ENCODE measurements at places on chromosomes 11 and 22.

DNA sequence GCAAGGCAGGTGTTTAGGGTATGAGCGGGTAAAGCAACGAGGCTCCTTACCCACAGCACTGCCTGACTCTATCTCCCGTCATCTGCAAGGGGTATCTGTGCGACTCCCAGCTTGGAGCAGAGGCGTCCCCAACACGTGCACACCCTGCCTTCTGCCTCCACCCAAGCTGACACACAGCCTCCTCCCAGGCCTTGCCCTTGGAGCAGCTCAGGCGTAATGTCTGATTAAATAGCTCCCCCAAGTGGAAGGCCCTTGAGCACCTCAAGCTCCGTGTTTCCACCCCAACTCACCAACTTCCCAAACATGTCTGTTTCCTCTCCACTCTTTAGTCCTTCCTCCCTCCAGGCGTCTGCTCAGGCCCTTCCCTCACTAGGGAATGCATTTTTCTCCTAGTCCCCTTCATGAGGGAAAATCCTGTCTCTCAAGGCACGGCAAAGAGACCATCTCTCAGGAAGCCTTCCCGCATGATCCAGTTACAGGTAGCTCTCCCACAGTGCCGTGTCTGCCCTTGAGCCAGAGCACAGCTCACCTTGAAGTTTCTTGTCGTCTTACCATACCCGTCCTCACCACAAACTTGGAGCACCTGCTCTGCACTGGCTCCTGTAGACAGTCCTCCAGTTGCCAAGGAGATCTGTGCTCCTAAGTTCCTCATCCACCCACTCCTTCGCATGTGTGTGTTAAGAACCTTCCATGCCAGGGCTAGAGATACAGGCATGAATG is 15.8 kb downstream of the CYB5R2 start:
- no peak for DNase-seq

DNA sequence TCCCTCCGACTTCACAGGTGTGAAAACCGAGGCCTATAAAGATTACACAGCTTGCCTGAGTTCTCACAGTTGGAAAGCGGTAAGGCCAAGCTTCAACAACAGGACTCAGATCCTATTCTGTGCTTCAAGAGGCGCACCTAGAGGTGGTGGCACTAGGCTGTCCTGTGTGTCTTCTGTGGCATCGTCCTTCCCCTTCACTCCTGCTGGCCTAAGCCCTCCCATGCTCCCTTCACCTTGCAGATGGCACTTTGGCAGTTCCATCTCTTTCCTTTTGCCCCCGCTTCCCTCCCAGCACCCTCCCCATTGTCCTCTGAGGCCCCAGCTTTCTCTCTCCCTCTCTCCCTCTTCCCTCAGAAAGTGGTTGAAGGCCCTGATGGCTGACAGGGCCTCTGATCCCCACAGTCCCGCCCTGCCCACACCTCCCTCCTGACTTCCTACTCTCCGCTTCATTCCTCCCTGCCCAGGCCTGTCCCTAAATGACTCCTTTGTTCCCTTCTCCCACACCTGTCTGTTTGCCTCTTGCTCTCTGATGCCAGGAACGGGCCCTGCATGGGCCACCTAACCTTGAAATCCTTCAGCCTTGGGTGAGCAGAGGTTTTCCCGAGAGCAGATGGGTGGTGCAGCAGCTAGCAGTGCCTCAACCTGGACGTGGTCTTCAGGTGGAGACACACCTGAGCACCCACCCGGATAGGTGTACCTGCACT is 5.8 kb downstream of the TRIM29 start:
- no peak for DNase-seq

DNA sequence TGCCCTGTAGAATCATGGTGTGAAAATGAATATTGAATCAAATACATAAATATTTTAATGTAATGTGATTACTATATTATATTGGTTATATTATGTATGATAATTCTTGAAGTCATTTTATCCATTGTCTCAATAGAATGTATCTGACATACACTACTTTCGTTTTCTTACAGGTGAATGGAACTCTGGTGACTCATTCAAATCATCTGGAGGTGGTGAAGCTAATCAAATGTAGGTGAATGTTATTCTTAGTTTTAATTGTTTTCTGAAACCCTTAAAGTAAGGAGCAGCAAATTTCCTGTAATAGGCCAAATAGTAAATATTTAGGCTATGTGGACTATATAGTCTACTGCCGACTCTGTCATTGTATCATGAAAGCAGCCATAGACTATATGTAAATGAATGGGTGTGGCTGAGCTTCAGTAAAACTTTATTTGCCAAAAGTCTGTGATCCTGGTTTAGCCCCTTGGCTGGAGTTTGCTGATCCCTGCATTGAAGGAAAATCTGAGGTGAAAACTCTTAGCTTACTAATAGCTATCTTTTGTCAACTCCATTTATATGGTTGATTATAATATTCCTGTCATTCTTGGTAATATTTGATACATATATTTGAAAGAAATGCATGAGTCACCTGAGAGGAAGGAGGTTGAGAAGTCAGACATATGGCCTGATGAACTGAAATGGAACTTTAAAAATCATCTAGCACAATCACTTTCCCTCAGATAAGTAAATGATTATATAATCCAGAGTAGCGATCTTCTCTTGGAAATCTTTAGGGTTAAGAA is 87.2 kb upstream of the GRIK4 start:
- no peak for DNase-seq

GRCh38 chr11:64893194-64894069 is 15.0 kb upstream of the EHD1 start:
- DNase-seq, result no peak

DNA sequence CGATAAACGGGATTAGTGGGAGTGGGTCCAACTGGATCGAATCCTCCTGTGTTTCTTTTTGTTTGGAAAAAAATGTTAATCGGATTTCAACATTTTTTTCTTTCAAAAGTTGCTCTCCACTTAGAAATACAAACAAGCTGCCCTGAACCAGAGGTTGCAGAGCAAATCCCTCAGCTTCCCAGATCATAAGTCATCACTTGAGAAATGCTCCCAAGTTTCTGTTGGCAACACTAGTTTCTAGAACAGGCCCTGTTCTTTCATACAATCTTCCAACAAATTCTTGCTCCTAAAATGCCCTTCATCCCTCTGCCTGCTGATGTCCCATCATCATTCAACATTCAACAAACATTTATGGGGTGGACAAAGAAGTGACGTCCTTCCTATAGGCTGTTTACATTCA is 1.3 kb upstream of the MLC1 start:
- DNase-seq, result no peak

Measured in esophagus squamous epithelium (tissue), 5 donors.